Testis (tissue), 5 donors: ENCODE measurements at places on chromosomes 7 and 10. TPM values are rescaled to one million over a fixed set of nuclear protein-coding genes. Genes with fewer than 3 reads are reported as not detected.

- no peak overlapping the region for H3K4me3 ChIP-seq
- no peaks in the 10 kb centered on the region for H3K36me3 ChIP-seq
- no peak overlapping the region for H3K27ac ChIP-seq
- H3K27me3 ChIP-seq: no peaks in the 10 kb centered on the region
These were observed 68.7 kb downstream of the ARHGAP22 start for GRCh38 chr10:48536156-48536500.

- H3K36me3 ChIP-seq: no peaks in the 10 kb centered on the region
- DNase-seq: no peak
- H3K27me3 ChIP-seq: no peaks in the 10 kb centered on the region
- H3K4me1 ChIP-seq: no peaks in the 10 kb centered on the region
- no peak overlapping the region for H3K27ac ChIP-seq
- H3K4me3 ChIP-seq: no peak overlapping the region
These were observed 209.9 kb downstream of the BBS9 start for GRCh38 chr7:33339074-33339790.

DNA sequence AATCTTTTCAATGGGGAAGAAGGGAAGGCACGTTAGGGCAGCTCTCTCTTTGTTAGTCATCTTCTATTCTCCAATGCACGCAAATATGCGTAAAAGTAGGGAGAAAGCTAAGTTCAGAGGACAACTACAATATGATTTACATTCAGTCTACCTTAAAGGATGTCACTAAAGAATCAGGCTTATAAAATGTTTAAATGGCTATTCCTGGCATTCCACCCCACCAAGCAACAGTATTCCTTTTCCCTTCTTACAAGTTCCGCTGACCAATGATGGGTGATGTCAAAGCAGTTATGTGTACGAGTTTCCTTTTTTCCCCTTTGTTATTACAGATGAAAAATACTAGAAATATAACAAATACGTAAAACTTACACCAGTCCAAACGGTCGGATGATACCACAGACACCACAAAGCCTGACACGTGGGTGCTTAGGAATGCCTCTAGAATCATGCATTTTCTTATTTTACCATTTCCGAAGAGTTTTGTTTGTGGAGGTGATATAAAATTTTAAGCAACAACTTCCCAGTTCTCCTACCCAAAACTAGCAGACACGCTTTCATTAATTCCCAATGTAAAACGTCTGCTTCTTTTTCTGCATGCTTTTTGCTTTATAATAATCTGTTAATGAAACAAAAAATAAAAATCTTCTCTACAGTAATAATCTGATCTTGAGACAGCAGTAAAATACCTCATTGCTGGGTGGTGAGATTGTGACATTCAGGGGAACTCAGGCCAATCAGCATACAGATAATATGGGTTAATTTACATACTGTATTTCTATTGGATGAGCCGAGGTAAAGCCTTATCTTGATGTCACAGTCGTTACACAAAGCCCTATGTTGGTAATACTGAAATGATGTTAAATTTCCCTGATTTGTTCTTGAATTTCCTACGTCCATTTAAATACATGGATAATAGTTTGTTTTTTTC, 708 bp upstream of the GPR85 start:
- no peak overlapping the region for H3K27ac ChIP-seq
- H3K4me1 ChIP-seq: peaks cover 5% of the 10 kb centered on the region
- H3K36me3 ChIP-seq: no peaks in the 10 kb centered on the region
- no peak for DNase-seq
- H3K4me3 ChIP-seq: peak overlapping the region; percentile 45

DNA sequence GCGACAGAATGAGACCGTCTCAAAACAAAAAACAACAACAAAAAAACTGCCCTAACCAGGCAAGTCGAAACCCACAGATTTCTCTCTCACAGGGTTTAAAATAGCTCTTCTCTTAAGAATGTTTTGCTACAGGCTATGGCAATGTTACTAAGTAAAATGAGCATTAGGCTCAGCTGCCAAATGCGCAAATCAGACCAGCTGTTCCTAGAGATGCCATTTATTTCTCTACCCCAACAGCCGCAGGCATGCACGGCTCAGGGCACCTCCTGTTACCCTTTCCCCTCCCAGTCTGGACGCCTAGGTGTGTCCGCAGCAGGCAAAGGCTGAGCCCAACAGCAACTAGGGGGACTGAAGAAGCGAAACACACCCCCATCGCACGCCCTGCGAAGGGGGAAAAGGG, 168.3 kb upstream of the MBL2 start:
- no peak overlapping the region for H3K27ac ChIP-seq
- H3K4me3 ChIP-seq: no peak overlapping the region
- H3K36me3 ChIP-seq: no peaks in the 10 kb centered on the region
- no peak for DNase-seq
- no peaks in the 10 kb centered on the region for H3K27me3 ChIP-seq
- no peaks in the 10 kb centered on the region for H3K4me1 ChIP-seq

DNA sequence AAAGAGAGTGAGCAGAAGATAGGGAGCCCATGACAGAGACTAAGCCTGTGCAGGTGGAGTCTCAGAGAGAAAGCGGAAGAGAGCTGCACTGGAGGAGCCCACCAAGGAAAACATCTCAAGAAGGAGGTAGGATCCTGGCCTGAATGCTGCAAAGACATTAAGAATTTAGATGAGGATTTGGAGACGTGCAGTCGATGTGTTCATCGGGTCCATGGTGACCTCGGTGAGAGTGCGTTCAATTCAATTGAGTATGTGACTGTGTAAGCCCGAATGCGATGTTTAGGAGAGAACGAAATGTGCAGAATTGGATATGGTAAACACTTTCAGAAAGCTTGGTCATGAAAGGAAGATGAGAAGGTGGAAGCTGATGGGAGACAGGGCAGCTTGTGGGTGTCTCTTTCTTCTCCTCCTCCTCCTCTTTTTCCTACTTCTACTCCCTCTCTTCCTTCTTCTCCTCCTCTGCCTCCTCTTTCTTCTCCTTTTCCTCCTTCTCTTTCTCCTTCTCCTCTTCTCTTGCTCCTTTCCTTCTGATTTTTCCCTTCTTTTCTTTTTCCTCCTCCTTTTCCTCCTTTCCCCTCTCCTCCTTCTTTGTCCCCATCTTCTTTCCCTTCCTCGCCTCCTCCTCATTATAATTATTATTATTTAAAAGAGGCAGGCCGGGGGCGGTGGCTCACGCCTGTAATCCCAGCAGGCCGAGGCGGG, 276.0 kb downstream of the RPS24 start:
- DNase-seq: no peak
- H3K36me3 ChIP-seq: no peaks in the 10 kb centered on the region
- no peaks in the 10 kb centered on the region for H3K27me3 ChIP-seq
- H3K27ac ChIP-seq: no peak overlapping the region
- no peaks in the 10 kb centered on the region for H3K4me1 ChIP-seq

GRCh38 chr10:49254556-49255318, 44.2 kb upstream of the C10orf71 start:
- H3K4me3 ChIP-seq: no peak overlapping the region
- no peak for DNase-seq
- no peaks in the 10 kb centered on the region for H3K4me1 ChIP-seq
- H3K36me3 ChIP-seq: no peaks in the 10 kb centered on the region

Gene ODAD2
- 28.5 TPM for total RNA-seq

DNA sequence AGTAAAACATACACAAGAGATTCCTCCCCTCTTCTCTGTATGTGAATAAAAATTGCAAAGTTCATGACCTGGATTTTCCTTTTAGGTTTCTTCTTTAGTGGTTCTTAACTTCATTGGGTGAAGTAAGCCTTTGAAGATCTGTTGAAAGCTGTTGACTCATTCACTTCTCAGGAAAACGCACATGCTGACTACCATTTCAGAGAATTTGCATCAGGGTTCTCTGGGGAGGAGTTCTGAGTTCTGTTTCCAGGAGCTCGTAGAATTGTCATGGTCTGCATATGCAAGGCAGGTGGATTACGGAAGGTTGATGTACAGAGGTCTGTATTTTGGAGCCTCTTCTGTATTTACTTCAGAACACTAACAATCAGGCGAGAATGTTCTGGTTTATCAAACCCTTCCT, 962 bp upstream of the SLC26A4 start:
- DNase-seq: no peak
- no peaks in the 10 kb centered on the region for H3K27me3 ChIP-seq
- H3K27ac ChIP-seq: no peak overlapping the region
- no peaks in the 10 kb centered on the region for H3K36me3 ChIP-seq
- peaks cover 13% of the 10 kb centered on the region for H3K4me1 ChIP-seq
- no peak overlapping the region for H3K4me3 ChIP-seq

- H3K27me3 ChIP-seq: no peaks in the 10 kb centered on the region
- H3K36me3 ChIP-seq: no peaks in the 10 kb centered on the region
- no peak overlapping the region for H3K4me3 ChIP-seq
- peaks cover 6% of the 10 kb centered on the region for H3K4me1 ChIP-seq
- no peak overlapping the region for H3K27ac ChIP-seq
These were observed 143.1 kb upstream of the CDCA7L start for GRCh38 chr7:22088827-22089226.

- H3K4me3 ChIP-seq: no peak overlapping the region
- no peaks in the 10 kb centered on the region for H3K36me3 ChIP-seq
- no peak overlapping the region for H3K27ac ChIP-seq
- DNase-seq: no peak
- no peaks in the 10 kb centered on the region for H3K4me1 ChIP-seq
These were observed 18.9 kb upstream of the ZNF138 start for GRCh38 chr7:64775289-64775688.

- H3K4me3 ChIP-seq: no peak overlapping the region
- H3K36me3 ChIP-seq: no peaks in the 10 kb centered on the region
- no peaks in the 10 kb centered on the region for H3K27me3 ChIP-seq
- H3K27ac ChIP-seq: no peak overlapping the region
- no peaks in the 10 kb centered on the region for H3K4me1 ChIP-seq
These were observed 1.0 kb upstream of the CTTNBP2 start for GRCh38 chr7:117874191-117874700.

DNA sequence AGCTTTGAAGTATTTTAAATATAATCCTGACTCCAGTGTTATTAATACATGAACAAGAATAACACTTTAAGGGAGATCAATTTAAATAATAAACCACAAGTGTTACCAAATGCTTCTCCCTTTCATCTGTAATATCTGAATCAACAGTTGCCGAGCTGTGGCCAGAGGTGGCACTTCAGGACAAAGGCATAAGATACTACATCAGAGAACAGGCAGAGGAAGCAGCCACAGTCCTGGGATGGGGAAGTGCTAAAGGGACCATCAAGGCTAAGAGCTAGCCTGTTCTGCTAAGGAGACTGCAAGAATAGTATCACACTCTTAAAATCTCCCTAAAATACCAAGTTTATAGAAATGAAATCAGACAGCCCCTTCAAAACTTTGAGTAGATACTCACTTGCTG, 378.2 kb upstream of the PRKCQ start:
- no peaks in the 10 kb centered on the region for H3K27me3 ChIP-seq
- no peak overlapping the region for H3K27ac ChIP-seq
- H3K4me1 ChIP-seq: no peaks in the 10 kb centered on the region
- H3K4me3 ChIP-seq: no peak overlapping the region
- DNase-seq: no peak

DNA sequence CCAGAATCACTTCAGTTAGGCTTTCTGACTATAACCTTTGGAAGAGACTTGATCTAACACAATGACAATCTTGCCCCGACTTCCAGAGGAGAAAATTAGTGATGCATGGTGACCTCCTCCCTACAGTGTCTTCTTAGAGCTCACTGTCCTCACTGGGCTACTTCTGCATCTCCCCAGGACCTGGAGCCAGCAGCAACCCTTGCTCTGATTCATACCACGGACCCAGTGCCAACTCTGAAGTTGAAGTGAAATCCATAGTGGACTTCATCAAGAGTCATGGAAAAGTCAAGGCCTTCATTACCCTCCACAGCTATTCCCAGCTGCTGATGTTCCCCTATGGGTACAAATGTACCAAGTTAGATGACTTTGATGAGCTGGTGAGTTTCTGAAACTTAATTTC, 12.6 kb downstream of the CPA2 start:
- H3K27ac ChIP-seq: no peak overlapping the region
- no peaks in the 10 kb centered on the region for H3K36me3 ChIP-seq
- no peak for DNase-seq
- H3K4me3 ChIP-seq: no peak overlapping the region
- peaks cover 1% of the 10 kb centered on the region for H3K4me1 ChIP-seq

DNA sequence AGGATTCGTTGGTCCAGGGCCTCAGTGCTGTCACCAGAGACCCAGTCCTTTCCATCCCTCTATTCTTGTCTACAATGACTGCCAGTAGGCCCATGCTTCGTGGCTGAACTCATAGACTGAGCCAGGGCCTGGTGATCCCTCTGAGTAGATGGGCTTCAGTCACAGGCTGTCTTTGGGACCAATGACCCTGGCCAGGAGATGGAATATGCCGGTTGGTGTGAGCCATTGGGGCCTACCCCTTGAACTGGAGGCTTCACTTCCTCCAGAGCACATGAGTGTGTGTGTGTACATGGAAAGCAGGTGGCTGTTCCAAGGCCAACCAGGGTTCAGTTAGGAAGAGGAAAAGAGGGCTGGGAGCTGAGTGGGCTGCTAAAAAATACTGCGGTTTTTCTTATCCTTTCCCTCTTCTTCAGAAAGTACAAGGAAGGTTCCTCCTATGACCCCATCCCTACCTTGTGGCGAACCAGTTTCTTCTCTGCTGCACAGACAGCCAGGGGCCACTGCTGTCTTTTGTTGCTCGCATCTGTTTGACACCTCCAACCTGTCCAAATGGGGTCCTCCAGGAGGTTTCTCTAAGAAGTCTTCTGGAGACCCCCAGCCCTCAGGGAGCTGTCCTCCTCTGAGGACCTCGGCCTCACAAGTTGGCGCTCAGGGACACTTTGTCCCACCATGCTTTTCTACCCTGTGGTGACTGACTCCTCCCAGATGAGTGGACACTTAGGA, 36.6 kb downstream of the ADRA2A start:
- H3K36me3 ChIP-seq: no peaks in the 10 kb centered on the region
- no peak for DNase-seq
- no peak overlapping the region for H3K27ac ChIP-seq
- no peaks in the 10 kb centered on the region for H3K4me1 ChIP-seq

Gene GRK5
- total RNA-seq: 5.5 TPM

- H3K4me1 ChIP-seq: peaks cover 5% of the 10 kb centered on the region
- H3K4me3 ChIP-seq: no peak overlapping the region
- DNase-seq: no peak
- no peaks in the 10 kb centered on the region for H3K27me3 ChIP-seq
- H3K27ac ChIP-seq: no peak overlapping the region
These were observed 140.2 kb upstream of the CHST15 start for GRCh38 chr10:124233546-124234138.

GRCh38 chr10:79206300-79207095, 137.7 kb downstream of the ZMIZ1 start:
- DNase-seq: peak; percentile 74
- H3K27me3 ChIP-seq: no peaks in the 10 kb centered on the region
- H3K4me1 ChIP-seq: peaks cover 15% of the 10 kb centered on the region
- H3K4me3 ChIP-seq: no peak overlapping the region
- no peaks in the 10 kb centered on the region for H3K36me3 ChIP-seq

DNA sequence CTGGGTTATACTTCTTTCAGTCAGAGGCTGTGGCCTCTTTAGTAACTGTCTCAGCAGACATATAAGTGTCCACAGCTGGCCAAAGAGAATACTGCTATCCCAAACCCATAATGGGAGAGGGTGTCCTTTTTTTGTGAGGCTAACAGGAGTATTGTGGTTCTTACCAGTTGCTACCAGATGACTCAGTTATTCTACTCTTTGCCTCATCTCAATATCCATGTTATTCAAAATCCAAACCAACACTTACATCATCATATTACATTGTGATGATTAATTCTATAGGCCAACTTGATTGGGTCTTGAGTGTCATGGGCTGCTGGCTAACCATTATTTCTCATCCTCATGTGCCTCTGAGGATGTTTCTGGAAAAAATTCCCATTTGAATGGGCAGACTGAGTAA, 120.9 kb downstream of the TMEM168 start:
- no peaks in the 10 kb centered on the region for H3K27me3 ChIP-seq
- no peak for DNase-seq
- H3K36me3 ChIP-seq: no peaks in the 10 kb centered on the region
- H3K4me1 ChIP-seq: no peaks in the 10 kb centered on the region

Gene PTPRZ1
- 1.9 TPM for total RNA-seq

Gene HERPUD2
- total RNA-seq: 63.5 TPM

Gene LRRD1
- total RNA-seq: 14.8 TPM
